Globus pallidus (tissue), 1 donor: ENCODE measurements at places on chromosomes 1 and 21.

DNA sequence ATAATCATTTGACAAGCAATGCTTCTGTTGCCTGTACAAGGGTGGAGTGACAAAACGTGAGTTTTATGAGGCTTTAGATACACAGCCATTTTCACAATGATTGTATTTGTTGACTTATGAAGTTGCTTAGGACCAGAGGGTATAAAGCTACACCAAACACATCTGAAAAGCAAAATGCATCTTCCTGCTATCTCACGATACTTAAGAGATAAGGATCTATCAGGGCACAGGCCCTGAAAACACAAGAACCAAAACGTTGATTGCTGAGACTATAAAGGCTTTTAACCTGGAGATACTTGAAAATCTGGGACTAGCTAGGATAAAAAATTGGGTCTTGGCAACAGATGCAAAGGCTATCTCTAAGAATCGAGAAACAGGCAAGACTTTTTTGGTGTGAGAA, 115.7 kb downstream of the SLC5A9 start:
- no peak for DNase-seq

DNA sequence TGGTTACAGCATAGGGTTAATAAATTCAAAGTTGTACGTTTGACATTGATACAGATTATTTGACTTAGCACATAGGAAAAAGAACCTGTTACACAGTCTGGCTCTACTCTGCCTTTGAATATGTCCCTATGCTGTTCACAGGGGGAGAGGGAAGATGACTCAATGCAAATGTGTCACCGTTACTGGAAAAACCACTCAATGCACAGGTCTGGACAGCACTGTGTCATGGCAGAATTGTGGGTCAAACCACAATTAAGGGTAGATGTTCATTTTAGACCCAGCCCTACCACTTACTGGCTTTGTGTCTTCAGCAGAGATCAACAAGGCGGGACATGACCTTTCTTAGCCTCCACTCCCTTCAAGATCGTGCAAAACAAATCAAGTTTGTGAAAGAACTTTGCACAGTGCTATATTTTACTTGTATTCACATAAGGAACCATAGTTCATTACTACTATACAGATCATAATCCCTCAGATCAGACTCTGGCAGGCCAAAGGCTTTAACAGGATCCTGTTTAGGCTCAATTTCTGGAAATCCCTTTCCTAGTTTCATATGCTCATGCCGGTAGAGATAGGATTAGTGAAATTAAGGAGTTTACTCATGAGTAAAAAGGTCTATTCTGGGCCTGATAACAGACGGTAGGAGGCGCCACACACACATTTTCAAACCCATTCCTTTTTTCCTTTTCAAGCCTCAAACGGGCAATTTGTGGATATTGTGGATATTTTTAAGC, 22.1 kb downstream of the EIF2D start:
- DNase-seq: no peak

DNA sequence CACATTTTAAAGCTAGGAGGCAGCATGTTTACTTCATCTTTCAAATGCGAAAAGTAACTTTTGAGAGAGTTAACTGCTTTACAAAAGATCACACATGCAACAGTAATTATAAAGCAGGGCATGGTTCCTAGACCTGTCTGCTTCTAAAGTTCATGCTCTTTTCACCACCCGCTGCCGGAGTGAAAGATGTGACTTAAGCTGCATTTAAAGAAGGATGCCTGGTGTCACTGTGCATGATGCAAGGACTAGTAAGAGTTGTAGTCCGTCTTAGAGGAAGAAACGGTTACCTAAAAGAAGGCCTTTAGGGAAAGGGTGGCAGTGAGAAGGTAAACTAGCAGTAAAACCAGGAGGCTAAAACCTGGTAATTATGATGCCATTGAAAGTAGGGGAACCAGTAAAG, 1689.1 kb downstream of the KCNT2 start:
- DNase-seq: no peak

GRCh38 chr1:22592919-22593790, 29.9 kb downstream of the EPHA8 start:
- DNase-seq: no peak
